Mesothelial cell of epicardium (in vitro differentiated cells): ENCODE measurements at places on chromosomes 4 and X. TPM values are rescaled to one million over a fixed set of nuclear protein-coding genes. Genes with fewer than 3 reads are reported as not detected.

DNA sequence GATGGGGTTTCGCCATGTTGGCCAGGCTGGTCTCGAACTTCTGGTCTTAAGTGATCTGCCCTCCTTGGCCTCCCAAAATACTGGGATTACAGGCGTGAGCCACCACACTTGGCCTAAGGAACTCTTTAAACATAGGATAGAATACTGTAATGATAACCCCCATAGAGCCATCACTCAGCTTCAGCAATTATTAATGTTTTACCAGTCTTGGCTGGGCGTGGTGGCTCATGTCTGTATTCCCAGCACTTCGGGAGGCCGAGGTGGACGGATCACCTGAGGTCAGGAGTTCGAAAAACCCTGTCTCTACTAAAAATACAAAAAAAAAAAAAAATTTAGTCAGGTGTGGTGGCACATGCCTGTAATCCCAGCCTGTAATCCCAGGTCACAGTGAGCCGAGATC lies 15.1 kb downstream of the EIF2S3 start:
- H3K4me1 ChIP-seq: no peaks in the 10 kb centered on the region
- H3K36me3 ChIP-seq: peaks cover 48% of the 10 kb centered on the region
- no peak overlapping the region for H3K4me3 ChIP-seq
- H3K27ac ChIP-seq: no peak overlapping the region
- H3K27me3 ChIP-seq: no peaks in the 10 kb centered on the region

- no peak for DNase-seq
- no peak overlapping the region for H3K27ac ChIP-seq
- no peaks in the 10 kb centered on the region for H3K36me3 ChIP-seq
- no peak overlapping the region for H3K4me3 ChIP-seq
- H3K27me3 ChIP-seq: no peaks in the 10 kb centered on the region
These were observed 13.0 kb upstream of the SMIM20 start for GRCh38 chr4:25901030-25901430.

DNA sequence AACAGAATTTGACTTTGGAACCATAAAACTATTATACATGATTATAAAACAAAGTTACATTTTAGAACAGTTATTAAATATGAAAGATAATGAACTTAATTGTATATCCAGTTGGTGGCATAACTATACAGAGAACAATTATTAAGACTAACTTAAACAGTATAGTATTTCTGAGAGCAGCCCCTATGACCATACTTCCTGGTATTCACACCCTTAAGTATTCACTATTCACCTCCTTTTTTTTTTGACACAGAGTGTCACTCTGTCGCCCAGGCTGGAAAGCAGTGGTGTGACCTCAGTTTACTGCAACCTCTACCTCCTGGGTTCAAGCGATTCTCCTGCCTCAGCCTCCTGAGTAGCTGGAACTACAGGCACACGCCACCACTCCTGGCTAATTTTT lies 74.5 kb downstream of the FRYL start:
- H3K36me3 ChIP-seq: peaks cover 21% of the 10 kb centered on the region
- H3K27me3 ChIP-seq: no peaks in the 10 kb centered on the region
- no peak overlapping the region for H3K27ac ChIP-seq
- no peak for DNase-seq
- H3K4me3 ChIP-seq: no peak overlapping the region

The RIPPLY1 gene
- not detected in 3 replicates for total RNA-seq
